ENCODE measurements at places on chromosomes 1 and 21.

GRCh38 chr1:230334447-230334837 lies 91.7 kb downstream of the PGBD5 start:
- DNase-seq, result no peak

- DNase-seq, result no peak
These were observed 121.1 kb upstream of the CAMK1G start for GRCh38 chr1:209462433-209462832.

DNA sequence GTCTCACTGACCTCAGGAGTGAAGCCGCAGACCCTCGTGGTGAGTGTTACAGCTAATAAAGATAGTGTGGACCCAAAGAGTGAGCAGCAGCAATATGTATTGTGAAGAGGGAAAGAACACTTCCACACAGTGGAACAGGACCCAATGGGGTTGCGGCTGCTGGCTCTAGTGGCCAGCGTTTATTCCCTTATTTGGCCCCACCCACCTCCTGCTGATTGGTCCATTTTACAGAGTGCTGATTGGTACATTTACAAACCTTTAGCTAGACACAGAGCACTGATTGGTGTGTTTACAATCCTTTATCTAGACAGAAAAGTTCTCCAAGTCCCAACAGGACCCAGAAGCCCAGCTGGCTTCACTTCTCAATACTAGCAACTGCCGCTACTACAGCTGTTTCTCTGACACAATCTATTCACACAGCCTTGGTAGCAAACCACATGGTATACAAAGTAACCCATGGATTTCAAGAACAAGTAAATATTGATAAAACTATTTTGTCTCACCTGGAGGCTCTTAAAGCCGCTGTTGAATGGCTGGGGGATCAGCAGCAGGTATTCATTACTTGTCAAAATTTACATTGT lies 25.3 kb upstream of the ITLN1 start:
- no peak for DNase-seq

DNA sequence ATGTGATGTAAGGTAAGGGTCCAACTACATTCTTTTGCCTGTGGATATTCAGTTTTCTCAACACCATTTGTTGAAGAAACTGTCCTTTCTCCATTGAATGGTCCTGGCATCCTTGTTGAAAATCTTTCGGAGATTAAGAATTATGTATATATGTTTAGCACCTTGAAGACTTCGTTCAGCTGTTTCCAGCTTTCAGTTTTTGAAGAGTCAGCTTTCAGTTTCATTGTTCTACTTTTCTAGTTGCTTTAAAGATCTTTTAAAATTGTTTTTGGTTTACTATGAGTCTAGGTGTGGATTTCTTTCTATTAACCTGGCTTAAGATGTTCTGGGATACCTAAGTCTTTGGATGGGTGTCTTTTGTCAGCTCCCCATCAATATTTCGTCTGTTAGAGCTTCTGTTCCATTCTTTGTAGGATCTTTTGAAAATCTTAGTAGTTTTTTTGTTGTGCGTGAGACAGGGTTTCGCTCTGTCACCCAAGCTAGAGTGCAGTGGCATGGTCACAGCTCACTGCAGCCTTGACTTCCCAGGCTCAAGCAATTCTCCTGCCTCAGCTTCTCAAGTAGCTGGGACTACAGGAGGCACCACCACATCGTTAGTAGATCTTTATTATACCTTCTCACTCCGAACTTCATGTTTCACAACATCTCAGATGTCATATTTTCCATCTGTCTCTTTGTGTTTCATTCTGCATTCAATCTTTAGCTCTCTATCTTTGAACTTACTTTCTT lies 353.5 kb upstream of the B3GALT2 start:
- no peak for DNase-seq

GRCh38 chr1:240169188-240169587 lies 77.5 kb downstream of the FMN2 start:
- DNase-seq, result peak; percentile 56

DNA sequence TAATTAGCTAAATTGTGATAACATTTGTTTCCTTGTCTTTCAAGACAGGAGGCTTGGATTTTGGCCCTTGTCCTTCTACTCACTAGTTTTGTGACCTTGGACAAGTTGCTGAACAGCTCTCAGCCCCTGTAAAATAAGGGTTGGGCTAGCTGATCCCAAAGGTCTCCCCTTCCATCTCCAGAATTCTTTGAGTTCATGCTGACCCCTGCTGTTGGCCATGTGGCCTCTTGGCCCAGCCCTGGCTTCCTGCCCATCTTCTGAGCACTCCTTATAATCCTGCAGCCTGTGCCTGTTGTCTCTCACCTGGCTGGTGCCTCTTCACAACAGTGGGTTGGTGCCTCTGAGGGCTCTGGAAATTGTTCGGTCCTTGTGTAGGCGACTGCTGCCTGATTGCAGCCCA lies 10.1 kb downstream of the PTGFRN start:
- no peak for DNase-seq

DNA sequence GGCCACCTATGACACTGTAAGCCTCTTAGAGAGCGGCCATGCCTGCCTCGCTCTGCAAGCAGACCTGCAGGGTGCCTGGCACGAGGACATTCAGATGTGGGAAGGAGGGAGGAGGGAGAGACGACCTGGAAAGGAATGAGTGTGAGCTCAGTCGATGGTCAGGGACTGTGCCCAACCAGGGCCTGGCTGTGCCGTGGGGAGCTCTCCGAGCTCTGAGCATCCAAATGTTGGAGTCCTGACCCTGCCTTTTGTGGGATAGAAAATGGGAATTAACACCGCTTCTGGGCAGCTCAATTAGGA lies 7.3 kb downstream of the CSTB start:
- DNase-seq, result no peak

- no peak for DNase-seq
These were observed 80.0 kb upstream of the C1orf105 start for GRCh38 chr1:172340520-172340919.

DNA sequence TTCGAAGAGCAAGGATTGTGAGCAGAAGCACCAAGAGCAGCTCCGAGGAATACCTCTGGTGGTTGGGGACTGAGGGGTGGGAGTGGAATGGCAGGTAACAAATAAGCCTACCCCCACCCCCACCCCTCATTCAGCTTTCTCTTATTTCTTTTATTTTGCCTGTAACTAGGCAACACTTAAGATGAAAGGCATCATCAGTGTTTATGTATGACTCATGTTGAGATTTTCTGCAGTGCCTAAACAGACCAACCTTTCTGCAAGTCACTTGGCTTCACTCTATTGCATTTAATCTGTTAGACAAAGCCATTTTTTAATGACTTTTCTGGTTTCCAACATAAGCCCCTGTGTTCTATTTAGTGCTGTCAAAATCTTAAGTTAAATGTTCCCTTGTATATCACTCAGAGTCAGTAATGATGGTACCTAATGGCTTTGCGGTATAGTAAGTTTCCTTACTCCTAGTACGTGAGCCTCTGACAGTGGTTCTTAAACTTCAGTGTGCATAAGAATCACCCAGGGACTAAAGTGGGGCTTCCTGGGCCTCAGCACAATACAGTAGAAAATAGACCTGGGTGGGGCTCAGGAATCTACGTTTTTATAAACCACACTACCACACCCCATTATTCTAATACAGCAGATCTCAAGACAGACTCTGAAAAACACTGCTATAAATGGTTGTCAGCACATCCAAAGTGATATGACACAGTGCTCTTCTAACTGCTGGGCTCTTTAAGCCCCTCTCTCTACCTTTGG lies 19.9 kb downstream of the CASQ2 start:
- DNase-seq, result peak; percentile 84

GRCh38 chr1:66035616-66036245 lies 243.0 kb downstream of the PDE4B start:
- DNase-seq, result no peak

DNA sequence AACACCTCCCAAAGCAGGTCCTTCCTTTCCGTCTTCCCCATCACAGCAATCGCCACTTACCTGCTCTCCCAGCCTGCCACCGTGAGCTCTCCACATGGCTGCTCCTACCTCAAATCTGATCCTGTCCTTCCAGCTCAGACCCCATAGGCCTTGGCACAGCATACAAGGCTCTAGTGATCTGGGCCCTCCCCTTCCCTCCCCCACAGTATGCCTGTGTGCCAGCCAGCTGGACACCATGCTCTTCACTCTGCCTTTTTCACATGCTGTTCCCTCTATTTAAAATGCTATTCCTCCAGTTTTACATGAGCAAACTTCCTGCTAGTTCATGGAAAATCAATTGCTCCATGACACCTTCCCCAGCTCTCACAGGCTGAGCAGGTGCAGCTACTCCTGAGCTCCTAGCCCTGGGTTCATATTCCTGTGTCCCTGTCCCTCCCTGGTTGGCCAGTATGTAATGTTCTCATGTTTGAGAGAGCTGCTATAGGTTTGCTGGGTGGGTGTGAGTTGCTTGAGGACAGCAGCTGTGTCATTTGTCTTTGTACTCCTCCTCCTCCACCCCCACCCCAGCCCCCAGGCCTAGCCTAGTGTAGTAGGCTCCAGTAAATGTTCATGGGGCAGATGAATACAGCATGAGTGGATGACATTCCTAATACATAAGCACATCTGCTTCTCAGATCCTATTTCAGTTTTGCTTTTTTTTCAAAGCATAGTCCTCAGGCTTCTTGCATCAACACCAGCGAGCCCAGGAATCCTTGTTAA lies 6.3 kb upstream of the TNNT2 start:
- DNase-seq, result peak; percentile 92

DNA sequence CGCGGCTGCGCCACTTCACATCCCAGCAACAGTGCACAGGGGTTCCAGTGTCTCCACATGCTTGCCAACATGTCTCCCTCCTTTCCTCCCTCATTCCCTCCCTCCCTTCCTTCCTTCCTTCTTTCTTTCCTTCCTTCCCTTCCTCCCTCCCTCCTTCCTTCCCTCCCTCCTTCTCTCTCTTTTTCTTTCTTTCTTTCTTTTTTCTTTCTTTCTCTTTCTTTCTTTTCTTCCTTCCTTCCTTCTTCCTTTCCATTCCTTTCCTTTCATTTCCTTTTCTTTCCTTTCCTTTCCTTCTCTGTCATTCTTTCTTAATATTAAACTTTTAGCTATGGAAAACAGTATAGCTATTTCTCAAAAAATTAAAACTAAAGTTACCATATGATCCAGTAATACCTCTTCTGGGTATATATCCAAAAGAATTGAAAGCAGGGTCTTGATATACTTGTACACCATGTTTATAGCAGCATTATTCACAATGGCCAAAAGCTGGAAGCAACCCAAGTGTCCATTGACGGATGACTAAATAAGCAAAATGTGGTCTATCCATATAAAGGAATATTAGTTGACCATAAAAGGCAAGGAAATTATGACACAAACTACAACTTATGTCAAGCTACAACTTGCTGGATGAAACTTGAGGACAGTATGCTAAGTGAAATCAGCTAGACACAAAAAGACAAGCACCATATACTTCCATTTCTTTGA lies 55.0 kb upstream of the TLR5 start:
- DNase-seq, result no peak

GRCh38 chr1:151165281-151165737 lies 393 bp downstream of the LYSMD1 start:
- DNase-seq, result peak; percentile 55

GRCh38 chr1:173573596-173573995 lies 29.3 kb downstream of the SLC9C2 start:
- peak; percentile 29 for DNase-seq

DNA sequence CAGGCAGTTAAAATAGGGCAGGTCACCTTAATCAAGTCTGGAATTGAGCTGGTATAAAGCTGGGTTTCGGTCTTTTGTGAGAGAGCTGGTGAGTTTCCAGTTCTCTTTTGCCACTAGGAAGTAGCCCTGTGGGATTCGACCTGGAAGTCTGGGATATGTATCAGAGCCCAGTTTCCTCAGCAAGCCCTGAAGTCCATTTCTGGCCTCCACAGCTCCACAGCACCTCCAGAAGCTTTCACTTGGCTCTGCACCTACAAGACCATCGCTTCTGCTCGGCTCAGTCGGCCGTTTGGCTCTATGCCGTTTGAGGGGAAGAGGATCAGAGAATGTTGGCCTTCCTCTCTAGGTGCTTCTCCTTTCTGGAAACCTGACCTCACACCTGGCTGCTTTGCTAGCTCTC lies 148.0 kb downstream of the GALNT2 start:
- DNase-seq, result peak; percentile 75

DNA sequence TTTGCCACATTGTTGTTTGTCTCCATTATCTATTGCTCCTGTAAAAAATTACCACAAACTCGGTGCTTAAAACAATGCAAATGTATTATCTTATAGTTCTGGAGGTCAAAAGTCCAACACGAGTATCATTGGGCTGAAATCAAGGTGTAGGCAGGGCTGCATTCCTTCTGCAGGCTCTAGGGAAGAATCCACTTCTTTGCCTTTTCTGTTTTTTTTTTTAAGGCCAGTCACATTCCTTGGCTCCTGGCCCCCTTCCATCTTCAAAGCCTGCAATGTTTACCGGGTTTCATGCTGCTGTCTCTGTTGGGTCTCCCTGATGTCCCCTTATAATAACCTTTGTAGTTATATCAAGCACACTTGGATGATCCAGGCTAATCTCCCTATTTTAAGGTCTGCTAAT lies 212.7 kb downstream of the PTBP2 start:
- peak; percentile 10 for DNase-seq

DNA sequence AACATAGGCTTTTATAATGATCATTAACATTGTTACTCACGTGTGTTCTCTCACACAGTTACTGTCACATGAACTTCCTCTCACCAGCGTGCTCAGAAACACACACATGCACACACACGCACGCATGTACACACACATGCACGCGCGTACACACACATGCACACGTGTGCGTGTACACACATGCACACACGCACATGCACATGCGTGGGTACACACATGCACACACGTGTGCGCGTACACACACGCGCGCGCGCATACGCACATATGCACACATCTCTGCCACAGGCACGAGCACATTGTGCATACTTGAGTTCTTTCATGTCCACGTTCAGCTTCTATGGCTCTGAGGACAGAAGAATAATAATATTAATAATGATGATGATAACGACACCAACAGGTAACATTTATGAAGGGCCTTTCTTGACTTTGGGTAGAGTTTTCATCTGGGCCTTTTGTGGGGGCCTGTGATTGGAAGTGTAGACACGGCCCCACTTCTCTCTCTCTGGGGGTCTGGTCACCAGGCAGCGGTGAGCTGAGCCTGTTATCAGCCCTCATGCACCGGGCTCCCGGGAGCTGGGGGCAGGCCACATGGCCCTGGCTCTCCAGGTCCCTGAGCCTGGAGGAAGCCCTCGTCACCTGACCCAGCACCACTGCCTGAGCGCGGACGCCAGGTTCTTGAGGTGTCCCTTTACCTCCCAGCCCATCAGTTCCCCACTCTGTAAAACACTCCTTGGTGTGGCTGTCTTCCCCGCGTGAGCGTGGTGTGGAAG lies 7.0 kb downstream of the EPHA8 start:
- no peak for DNase-seq

- peak; percentile 4 for DNase-seq
These were observed 4.5 kb upstream of the CD101 start for GRCh38 chr1:116997066-116997465.

DNA sequence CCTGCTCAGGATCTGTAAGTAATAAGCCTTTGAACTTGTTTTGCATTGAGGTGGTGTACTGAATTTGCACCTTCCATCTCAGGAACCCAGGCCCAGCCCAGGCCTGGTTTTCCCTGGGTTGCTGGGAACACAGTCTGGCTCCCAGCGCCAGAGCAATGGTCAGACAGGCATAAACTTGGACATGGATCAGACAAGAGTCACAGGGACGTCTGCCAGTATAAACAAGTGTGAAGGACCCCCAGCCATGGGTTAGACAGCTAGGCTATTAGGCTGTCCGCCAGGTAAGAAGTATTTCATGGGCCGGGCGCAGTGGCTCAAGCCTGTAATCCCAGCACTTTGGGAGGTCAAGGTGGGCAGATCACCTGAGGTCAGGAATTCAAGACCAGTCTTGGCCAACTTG lies 5.5 kb downstream of the IFNLR1 start:
- no peak for DNase-seq

GRCh38 chr1:159881622-159882526 lies 18.1 kb downstream of the CFAP45 start:
- peak; percentile 98 for DNase-seq
